ENCODE measurements at places on chromosomes 3 and 15.

GRCh38 chr3:134054881-134055280 lies 25.2 kb upstream of the SLCO2A1 start:
- no peak for DNase-seq

DNA sequence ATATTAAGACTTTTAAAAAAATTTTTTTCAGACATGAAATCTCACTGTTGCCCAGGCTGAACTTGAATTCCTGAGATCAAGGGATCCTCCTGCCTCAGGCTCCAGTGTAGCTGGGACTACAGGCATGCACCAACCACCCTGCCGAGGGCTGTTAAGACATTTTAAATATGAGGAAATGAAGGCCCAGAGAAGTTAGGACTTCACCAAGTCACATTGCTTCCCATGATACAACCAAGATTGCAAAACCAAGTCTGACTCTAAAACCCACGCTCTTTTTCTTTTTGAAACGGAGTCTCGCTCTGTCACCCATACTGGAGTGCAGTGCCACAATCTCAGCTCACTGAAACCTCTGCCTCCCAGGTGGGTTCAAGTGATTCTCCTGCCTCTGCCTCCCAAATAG lies 28.0 kb downstream of the PTPN9 start:
- no peak for DNase-seq

GRCh38 chr3:79011821-79012529 lies 755.8 kb downstream of the ROBO1 start:
- no peak for DNase-seq

DNA sequence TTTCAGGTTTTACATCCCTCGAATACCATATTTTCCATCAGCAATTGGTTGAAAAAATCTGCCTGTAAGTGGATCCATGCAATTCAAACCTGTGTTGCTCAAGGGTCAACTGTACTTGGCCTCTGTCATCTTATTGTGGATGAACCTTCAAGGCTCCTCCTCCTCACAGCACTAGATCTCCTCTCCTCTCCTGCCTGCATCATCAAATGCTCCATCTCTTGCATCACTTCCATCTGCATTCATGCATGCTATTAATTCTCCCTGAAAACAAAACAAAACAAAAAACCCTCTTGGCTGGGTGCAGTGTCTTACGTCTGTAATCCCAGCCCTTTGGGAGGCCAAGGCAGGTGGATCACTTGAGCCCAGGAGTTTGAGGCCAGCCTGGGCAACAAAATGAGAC lies 10.1 kb downstream of the BCL2L10 start:
- DNase-seq, result no peak

DNA sequence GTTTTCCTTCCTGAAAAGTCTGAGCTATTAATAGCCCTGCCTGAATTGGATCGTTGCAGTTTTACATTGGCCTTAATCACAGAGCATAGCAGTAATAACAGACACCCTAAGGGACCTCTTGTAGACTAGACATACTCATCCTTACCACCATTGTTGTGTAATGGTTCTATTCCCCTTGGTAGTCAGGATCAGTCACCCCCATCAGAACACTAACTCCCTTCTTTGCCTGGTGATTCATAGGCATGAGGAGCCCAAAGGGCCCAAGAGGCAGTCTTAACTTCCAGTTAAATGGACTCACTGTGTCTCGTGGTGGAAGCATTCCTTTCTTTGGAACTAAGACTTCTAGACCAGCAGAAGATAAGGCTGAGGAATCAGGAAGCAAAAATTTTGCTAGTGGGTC lies 20.2 kb downstream of the CGGBP1 start:
- no peak for DNase-seq

DNA sequence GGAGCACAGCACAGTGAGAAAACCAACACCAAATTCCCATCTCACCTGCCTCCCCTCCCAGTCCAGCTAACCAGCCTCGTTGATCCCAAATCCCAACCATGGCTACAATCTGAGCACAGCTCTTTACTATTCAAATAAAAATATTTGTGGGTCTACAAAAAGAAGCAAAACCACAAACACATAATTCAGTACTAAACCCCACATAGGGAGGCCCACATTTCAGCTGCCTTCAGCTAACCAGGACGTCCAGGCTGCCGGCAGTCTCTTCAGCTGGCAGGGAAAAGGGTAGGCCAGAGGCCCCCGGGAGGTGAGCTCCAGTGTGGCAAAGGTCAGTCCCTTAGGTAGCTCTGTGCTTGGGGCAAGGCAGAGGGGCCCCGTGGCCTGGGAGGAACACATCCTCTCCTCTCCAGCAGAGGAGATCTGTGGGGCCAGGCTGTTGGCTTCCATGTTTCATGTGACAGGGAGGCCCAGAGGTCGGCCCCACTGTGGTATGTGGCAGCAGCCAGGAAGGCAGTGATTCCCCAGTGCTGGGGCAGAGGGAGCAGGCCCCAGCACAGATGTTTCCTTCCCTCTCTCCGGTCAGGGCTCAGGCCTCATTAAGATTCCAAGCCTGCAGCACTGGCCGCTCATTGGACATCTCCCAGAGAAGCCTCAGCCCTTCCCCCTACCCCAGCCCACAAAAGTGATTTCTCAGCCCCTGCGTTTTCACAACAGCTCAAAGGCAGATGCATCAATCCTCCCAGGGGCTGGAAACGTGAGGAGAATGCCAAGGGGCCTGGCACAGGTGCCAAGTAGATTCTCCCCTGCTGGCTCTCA lies 381.4 kb downstream of the NTRK3 start:
- no peak for DNase-seq

GRCh38 chr3:12467746-12468145 lies 16.5 kb upstream of the TSEN2 start:
- no peak for DNase-seq

- DNase-seq, result no peak
Measured at GRCh38 chr15:71316911-71317310, 201.6 kb downstream of the THSD4 start.

DNA sequence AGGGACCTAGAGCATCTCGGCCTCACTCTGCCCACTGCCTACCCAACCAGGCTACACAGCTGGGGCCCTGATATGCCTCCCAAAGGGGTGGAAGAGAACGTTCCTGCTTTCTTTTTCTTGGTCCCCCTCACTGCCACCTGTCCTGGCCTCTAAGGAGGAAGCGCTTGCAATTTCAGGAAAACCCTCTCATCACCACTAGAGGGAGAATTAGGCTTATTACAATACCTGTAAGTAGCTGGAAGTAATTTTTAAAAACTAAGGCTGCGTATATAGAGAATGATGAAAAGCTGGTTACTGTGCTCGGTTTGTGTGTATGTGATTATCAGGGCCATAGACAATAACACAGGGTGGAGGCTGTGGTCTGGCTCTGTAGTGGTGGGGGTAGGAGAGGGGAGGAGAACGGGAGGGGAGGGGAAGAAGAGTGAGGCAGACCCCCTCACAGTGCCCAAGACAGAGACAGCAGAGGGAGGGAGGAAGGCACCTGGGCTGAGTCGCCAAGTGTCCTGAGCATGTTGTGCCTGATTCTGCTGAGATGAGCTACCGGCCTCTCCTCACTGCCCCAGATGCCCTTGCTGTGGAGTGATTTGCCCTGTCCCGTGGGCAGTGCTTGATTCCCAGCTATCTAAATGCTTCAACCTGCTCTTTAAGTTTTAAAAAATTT lies 3.3 kb downstream of the GABRG3 start:
- no peak for DNase-seq

DNA sequence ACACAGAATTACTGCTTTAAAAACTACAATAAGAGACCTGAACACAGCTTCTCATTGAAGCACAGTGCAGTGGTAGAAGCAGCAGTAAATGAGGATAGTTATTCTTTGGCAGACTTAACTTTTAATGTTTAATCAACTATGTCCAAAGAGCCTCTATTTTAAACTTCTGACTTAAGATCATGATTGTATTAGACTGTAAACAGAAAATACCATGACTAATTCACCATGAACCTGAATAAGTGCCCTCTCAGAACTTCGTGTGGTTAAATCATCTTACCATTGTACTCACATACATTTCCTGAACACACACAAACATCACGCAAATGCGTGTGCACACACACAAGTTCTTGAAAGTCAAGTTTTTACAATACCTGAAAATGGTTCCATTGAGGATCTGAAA lies 13.9 kb downstream of the CEP152 start:
- DNase-seq, result no peak

DNA sequence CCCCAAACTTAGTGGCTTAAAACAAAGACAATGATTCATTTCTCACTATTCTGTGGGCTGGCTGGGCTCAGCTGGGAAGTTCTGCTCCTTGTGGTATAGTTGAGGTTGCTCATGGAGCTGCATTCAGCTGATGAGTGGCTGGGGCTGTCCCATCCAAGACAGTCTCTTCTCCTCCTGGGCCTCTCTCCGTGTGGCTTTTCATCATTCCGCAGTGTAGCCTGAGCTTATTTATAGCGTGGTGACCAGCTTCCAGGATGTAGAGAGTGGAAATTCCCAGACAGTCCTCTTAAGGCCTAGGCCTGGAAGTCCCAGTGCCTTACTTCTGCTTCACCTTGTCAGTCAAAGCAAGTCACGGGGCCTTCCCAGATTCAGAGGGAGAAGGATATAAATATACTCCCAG lies 136.7 kb upstream of the DAZL start:
- DNase-seq, result no peak

DNA sequence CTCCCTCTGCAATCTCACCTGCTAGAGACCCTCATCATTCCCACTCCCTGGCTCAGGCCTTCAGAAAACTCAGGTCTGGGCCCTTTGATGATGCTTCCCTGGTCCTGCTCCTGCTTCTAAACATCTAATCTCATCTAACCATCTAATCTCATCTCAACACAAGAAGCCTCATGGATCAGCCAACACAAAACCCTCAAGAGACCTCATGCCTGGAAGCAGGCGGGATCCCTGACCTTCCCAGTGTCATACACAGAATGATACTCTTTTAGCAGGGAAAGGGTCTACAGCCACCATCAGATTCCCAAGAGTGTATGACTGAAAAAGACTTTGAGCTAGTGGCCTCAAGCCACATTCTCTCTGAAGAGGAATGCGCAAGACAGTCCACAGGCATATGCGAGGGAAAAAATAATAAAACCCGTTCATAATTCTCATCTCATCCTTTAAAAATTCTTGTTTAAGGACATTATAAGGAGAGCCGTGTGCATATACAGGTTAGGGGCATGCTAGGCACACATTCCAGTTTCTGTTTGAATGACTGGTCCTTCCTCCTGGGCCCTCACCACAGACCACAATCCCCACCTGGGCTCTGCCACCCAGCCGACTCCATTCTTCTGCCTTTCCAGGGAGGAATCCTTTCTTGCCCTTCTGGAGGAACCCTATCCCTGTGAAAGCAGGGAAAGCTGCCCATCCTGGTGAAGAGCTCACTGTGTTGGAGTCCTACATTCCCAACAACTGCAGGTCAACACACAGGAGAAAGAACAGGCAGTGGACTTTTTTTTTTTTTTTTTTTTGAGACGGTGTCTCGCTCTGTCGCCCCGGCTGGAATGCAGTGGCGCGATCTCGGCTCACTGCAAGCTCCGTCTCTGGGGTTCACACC lies 2.2 kb downstream of the ZXDC start:
- no peak for DNase-seq

GRCh38 chr3:45737234-45737633 lies 48.0 kb downstream of the SACM1L start:
- DNase-seq, result no peak

DNA sequence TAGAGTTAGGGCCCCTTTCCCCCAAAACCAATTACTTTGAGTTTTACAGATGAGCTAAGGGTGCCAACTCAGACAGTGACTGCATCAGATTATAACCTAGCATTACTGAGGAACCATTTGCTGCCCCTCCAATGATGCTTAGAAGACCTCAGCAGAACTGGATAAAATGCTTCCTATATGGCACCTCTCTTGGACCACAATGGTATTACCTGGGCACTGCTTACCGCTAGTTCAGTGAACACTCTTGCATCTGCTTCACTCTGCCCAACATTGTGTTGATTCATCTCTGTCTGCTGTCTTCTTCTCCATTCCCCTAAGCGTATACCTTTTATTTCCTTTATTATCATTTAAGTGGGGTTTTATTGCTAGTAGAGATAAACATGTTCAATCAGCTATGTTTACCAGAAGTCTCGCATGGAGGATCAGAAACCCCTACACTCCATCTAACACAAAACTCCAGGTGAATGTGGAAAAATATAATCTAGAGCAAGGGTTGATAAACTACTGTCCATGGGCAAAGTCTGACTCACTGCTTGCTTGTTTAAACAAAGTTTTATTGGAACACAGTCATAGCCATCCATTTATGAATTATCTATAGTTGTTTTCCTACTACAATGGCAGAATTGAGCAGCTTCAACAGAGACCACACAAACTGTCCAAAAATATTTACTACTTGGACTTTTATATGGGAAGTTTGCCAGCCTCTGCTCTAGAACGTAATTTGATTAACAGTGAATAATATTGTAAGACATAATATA lies 100.2 kb upstream of the PTX3 start:
- DNase-seq, result no peak

DNA sequence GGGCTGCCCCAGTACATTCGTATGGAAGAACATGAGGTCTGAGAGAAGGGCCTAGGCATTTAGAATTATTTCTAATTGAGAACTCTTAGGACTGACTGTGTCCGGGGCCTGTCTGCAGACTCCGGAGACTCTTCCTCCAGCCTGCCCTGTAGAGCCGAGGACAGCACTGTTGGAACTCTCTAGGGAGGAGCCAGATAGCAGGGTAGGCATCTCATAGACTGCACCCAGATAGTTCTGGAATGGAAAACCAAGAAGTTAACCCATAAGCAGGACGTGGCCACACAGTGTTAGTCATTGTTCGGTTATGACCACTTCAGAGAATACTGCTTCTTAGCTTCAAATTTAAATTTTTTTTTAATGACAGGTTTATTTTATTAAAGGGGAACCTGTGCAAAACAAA lies 59.5 kb downstream of the SNRK start:
- DNase-seq, result no peak

DNA sequence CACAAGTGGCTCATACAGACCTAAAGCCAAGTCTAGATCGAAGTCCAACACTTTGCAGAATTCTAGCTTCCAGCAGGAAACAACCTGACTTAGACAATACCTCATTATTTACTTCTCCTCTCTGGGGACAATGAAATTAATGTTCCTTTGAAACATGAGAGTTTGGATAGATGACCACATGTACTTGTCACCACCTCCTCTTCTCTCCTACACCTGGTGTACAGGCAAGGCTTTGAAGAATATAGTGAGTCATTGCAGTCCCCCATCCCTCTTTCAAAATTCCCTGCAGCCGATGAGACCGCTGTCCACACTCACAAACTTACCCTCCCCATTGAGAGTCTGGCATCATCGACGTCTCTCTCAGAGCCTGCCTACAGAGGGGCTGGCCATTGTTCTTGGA lies 189.0 kb upstream of the HES1 start:
- DNase-seq, result no peak

DNA sequence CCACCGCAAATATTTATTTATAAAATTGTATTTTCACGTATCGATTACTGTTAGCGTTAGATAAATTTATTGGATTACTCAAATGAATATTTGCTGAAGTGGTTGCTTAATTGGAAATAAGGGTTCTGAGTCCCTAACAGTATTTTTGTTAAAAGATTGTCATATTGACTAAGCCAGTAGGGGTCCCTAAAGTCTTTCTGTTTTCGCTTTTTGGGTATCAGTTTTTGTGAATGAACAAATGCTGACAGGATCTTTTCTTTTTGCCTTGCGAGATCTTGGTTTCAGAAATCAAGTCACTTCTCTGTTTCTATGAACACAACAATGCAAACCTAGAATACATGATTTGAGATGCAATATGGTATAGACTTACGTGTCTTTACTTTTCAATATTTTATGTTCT lies 7.1 kb downstream of the RAD51 start:
- no peak for DNase-seq

Measured in NT2/D1 (cell line).